ENCODE measurements at places on chromosomes 13 and 19. TPM values are rescaled to one million over a fixed set of nuclear protein-coding genes. Genes with fewer than 3 reads are reported as not detected.
A peak's percentile ranks its signal among the peaks of the same experiment; 100 is the strongest.

- no peaks in the 10 kb centered on the region for H3K4me1 ChIP-seq
- no peak overlapping the region for H3K27ac ChIP-seq
- no peak for DNase-seq
- H3K4me3 ChIP-seq = no peak overlapping the region
- H3K27me3 ChIP-seq = no peaks in the 10 kb centered on the region
These were observed 7.9 kb upstream of the ARHGAP33 start for GRCh38 chr19:35767288-35768081.

DNA sequence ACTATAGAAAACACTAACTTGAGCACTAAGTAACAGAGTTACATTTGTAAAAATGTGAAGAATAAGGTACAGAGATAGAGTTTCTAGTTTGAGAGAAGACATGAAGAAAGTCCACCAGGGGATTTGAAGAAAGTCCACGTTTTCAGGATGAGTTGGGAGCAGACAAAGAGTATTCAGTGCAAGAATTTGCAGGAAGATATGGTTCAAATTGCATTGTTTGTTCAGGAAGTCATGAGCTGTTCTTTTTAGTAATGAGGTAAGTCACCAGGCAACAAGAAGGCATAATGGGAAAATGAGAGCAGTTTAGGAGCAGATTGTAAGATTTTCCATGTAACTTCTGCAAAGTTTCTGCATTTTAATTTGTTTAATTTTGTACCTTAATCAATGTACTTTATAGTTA lies 618.0 kb downstream of the DACH1 start:
- H3K36me3 ChIP-seq = no peaks in the 10 kb centered on the region
- no peak overlapping the region for H3K27ac ChIP-seq
- no peaks in the 10 kb centered on the region for H3K4me1 ChIP-seq
- no peaks in the 10 kb centered on the region for H3K27me3 ChIP-seq
- no peak for DNase-seq

- DNase-seq = peak; percentile 75
- peaks cover 34% of the 10 kb centered on the region for H3K27me3 ChIP-seq
- no peak overlapping the region for H3K4me3 ChIP-seq
- no peaks in the 10 kb centered on the region for H3K36me3 ChIP-seq
- peaks cover 8% of the 10 kb centered on the region for H3K4me1 ChIP-seq
These were observed 567.7 kb downstream of the GPC6 start for GRCh38 chr13:93794197-93794885.

GRCh38 chr13:99686944-99687411 lies 185.7 kb downstream of the TM9SF2 start:
- no peak overlapping the region for H3K27ac ChIP-seq
- H3K27me3 ChIP-seq = no peaks in the 10 kb centered on the region
- H3K4me3 ChIP-seq = no peak overlapping the region
- no peaks in the 10 kb centered on the region for H3K4me1 ChIP-seq
- no peak for DNase-seq

DNA sequence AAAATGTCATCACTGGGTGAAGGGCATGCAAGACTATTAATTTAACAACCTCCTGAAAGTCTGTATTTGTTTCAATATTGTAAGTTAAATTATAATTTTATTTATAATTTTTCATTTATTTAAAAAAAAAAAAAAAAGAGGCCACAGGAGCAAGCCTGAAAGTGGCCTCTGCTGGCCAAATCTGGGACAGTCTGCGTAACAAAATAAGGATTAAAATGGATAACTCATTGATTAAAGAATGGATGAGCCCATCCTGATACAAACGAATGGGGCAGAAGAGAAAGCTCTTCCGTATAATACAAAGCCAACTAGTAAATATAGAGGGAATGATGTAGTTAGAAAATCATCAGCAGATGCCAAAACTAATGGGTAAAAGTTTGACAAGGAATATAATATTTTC lies 36.2 kb downstream of the SUCLA2 start:
- DNase-seq = no peak
- H3K36me3 ChIP-seq = peaks cover 51% of the 10 kb centered on the region
- no peaks in the 10 kb centered on the region for H3K4me1 ChIP-seq
- H3K27ac ChIP-seq = no peak overlapping the region

- H3K36me3 ChIP-seq = no peaks in the 10 kb centered on the region
- no peak for DNase-seq
- no peaks in the 10 kb centered on the region for H3K27me3 ChIP-seq
- H3K27ac ChIP-seq = no peak overlapping the region
- H3K4me3 ChIP-seq = no peak overlapping the region
- H3K4me1 ChIP-seq = no peaks in the 10 kb centered on the region
These were observed 48.2 kb upstream of the KPNA3 start for GRCh38 chr13:49840675-49841074.

- H3K27me3 ChIP-seq = no peaks in the 10 kb centered on the region
- no peak overlapping the region for H3K4me3 ChIP-seq
- DNase-seq = no peak
These were observed 104.6 kb upstream of the RAP2A start for GRCh38 chr13:97329331-97329730.

- H3K27me3 ChIP-seq = peaks cover 20% of the 10 kb centered on the region
- no peak overlapping the region for H3K4me3 ChIP-seq
- H3K27ac ChIP-seq = no peak overlapping the region
- H3K36me3 ChIP-seq = no peaks in the 10 kb centered on the region
- H3K4me1 ChIP-seq = peaks cover 5% of the 10 kb centered on the region
- DNase-seq = no peak
These were observed 2.2 kb upstream of the FREM2 start for GRCh38 chr13:38684714-38685113.

- DNase-seq = no peak
- no peak overlapping the region for H3K4me3 ChIP-seq
- no peak overlapping the region for H3K27ac ChIP-seq
- no peaks in the 10 kb centered on the region for H3K27me3 ChIP-seq
These were observed 106.4 kb upstream of the EDNRB start for GRCh38 chr13:78024996-78025395.

- peaks cover 8% of the 10 kb centered on the region for H3K36me3 ChIP-seq
- DNase-seq = no peak
- H3K4me3 ChIP-seq = peak overlapping the region; percentile 38
- H3K4me1 ChIP-seq = peaks cover 45% of the 10 kb centered on the region
These were observed 4.1 kb upstream of the CIRBP start for GRCh38 chr19:1264801-1265614.

GRCh38 chr19:40525234-40526051 lies 51.2 kb upstream of the SHKBP1 start:
- peaks cover 6% of the 10 kb centered on the region for H3K4me1 ChIP-seq
- no peak for DNase-seq
- H3K36me3 ChIP-seq = no peaks in the 10 kb centered on the region
- H3K27me3 ChIP-seq = peaks cover 9% of the 10 kb centered on the region

GRCh38 chr19:2867025-2867991 lies at the start of gene ZNF556:
Gene ZNF556 (plus strand): TSS chr19:2867335. CDS start chr19:2867422, 87 bp downstream.
- no peak within 1 kb of the TSS for H3K4me3 ChIP-seq
- no peaks in the 10 kb centered on the region for H3K36me3 ChIP-seq
- H3K4me1 ChIP-seq = no peaks in the 10 kb centered on the region
- no peaks in the 10 kb centered on the region for H3K27me3 ChIP-seq
- no peak within 1 kb of the TSS for H3K27ac ChIP-seq
- no peak for DNase-seq

- H3K36me3 ChIP-seq = no peaks in the 10 kb centered on the region
- no peaks in the 10 kb centered on the region for H3K4me1 ChIP-seq
- no peak for DNase-seq
- no peak overlapping the region for H3K4me3 ChIP-seq
- H3K27ac ChIP-seq = no peak overlapping the region
These were observed 120.8 kb downstream of the SOX1 start for GRCh38 chr13:112187527-112188297.

GRCh38 chr13:79870123-79870522 lies 389.2 kb downstream of the NDFIP2 start:
- H3K27me3 ChIP-seq = no peaks in the 10 kb centered on the region
- H3K4me1 ChIP-seq = no peaks in the 10 kb centered on the region
- no peak overlapping the region for H3K27ac ChIP-seq
- no peak for DNase-seq

GRCh38 chr13:78241278-78241919 lies 322.8 kb upstream of the EDNRB start:
- no peak overlapping the region for H3K4me3 ChIP-seq
- no peaks in the 10 kb centered on the region for H3K4me1 ChIP-seq
- no peak overlapping the region for H3K27ac ChIP-seq
- DNase-seq = peak; percentile 45
- H3K27me3 ChIP-seq = no peaks in the 10 kb centered on the region

GRCh38 chr19:48370955-48371354 lies 6.8 kb downstream of the SYNGR4 start:
- no peak overlapping the region for H3K4me3 ChIP-seq
- no peaks in the 10 kb centered on the region for H3K27me3 ChIP-seq
- no peaks in the 10 kb centered on the region for H3K4me1 ChIP-seq
- no peak for DNase-seq
- no peaks in the 10 kb centered on the region for H3K36me3 ChIP-seq

DNA sequence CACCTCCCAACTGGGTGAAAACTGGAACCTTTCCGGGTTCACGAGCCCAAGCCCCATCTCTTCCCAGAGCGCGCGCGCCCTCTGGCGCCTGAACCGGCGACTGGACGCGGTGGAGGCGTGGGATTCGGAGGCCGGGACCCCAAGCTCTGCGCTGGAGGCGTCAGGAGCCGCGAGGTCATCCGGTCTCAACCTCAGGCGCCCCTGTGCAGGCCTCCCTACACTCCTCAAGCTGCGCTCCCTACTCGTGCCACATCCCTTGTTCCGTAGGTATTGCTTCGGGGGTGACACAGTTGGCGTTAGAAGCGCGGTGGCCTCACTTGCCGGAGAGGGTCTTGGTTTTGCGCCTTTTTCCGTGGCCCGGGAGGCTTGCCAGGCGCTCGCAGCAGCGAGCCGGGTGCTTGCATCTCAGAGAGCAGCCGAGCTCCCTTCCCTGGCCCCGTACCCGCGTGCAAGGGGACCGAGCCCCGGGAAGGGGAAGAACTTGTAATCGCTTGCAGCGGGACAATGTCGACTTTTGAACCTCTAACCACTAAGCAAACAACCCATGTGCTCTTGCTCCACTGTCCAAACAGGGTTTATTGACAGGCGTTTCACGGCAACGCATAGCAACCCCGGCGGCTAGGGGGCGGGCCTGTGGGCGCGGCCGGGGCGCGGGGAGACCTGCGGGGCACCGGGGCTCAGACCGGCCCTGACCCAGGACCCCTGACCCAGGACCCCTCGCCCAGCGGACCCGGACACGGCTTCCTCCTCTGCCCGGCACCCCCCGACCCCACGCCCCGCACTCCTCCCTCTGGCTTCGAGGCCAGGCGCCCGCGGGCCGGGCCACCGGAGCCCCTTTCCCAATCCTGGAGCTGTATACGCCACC lies 8.5 kb downstream of the CDX2 start:
- no peak overlapping the region for H3K27ac ChIP-seq
- H3K27me3 ChIP-seq = peaks cover 73% of the 10 kb centered on the region
- H3K4me1 ChIP-seq = peaks cover 6% of the 10 kb centered on the region
- H3K4me3 ChIP-seq = peak overlapping the region; percentile 42

DNA sequence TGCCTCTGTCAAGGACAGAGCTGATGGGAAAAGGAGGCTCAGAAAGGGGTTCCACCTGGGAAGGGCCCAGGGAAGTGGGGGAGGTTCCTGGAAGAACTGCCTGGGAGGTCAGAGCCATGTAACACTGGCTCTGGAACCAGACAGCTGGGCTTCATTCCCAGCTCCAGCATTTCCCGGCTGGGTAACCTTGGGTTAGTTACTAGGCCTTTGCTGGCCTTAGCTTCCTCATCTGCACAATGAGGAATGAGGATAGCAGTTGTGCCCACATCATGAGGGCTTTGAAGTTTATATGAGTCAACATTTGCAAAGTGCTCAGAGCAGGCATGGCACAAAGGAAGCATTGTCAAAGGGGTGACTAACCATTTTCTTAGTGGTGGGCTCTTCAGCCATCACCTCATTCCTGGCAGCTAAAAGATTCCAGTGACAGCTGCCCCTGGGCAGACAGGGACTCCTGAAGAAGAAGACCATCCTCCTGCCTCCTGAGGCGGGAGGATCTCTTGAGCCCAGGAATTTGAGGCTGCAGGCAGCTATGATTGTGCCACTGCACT lies 1.7 kb upstream of the DNAJB1 start:
- no peaks in the 10 kb centered on the region for H3K27me3 ChIP-seq
- peaks cover 65% of the 10 kb centered on the region for H3K4me1 ChIP-seq
- peak overlapping the region; percentile 91 for H3K27ac ChIP-seq
- peak; percentile 55 for DNase-seq

DNA sequence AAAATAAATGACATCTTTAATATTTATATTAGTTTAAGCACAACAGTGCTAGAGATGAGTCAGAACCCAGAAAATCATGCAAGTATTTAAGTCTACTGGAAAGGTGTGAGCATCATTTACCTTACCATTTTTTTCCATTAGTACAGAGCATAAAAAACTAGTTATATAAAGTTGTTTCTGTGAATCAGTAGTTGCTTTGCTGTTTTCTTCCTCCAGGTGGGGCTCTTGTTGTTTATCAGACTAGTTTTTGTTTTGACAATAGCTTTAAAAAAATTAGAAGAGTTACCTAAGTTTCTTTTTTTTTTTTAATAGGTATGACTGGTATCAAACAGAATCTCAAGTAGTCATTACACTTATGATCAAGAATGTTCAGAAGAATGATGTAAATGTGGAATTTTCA lies 12.7 kb downstream of the SUGT1 start:
- H3K27ac ChIP-seq = no peak overlapping the region
- no peak for DNase-seq
- H3K4me1 ChIP-seq = peaks cover 10% of the 10 kb centered on the region
- H3K27me3 ChIP-seq = no peaks in the 10 kb centered on the region

DNA sequence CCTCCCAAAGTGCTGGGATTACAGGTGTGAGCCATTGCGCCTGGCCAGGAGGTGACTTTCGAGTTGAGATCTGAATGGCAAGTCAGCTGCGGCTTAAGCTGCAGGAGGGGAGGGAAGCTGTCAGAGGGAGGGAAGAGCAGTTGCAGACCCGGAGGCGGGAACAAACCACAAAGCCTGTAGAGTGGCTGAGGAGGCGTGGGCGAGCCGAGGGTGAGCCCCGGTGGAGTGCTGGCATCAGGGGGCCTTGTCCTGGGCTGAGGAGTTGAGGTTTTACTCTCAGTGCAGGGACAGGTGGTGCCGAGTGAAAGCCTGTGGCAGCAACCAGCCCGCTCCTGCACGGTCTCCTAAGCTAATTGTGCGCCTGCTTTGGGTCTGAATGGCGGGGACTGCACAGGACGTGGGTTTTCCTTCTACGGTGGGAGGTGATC lies 24.2 kb downstream of the PPP1R37 start:
- peak; percentile 81 for DNase-seq
- H3K27ac ChIP-seq = no peak overlapping the region
- H3K36me3 ChIP-seq = no peaks in the 10 kb centered on the region

DNA sequence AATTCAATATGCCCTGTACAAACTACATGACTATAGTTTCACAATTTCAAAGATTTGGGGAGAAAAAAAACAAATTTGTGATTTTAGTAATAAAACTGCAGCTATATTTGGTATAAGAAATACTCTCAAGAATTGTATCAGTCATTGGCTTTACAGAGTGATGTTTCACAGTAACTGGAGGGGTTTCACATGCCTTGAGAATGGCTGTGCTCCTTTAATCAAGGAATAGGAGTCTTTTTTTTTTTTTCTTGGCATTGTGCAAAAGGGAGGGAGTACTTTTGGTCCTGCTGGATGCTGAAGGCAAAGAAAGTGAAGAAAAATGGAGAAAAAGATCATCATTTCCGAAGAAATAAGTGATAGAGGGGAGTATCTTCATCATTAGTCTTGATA lies 6.8 kb downstream of the ZNF507 start:
- no peak overlapping the region for H3K4me3 ChIP-seq
- DNase-seq = no peak
- peaks cover 77% of the 10 kb centered on the region for H3K4me1 ChIP-seq
- H3K36me3 ChIP-seq = peaks cover 64% of the 10 kb centered on the region
- H3K27ac ChIP-seq = peak overlapping the region; percentile 12

The CGB1 gene
- total RNA-seq = not detected

The OXGR1 gene
- total RNA-seq = not detected

The ZNF14 gene
- total RNA-seq = 8.4 TPM

The BIVM gene
- total RNA-seq = 11.1 TPM

The CYP4F22 gene
- 0.17 TPM for total RNA-seq

The VSTM1 gene
- total RNA-seq = not detected

The KCTD4 gene
- not detected for total RNA-seq

The EVI5L gene
- total RNA-seq = 5.2 TPM

The ARGLU1 gene
- 82.3 TPM for total RNA-seq

All from activated naive CD4-positive, alpha-beta T cell treated with anti-CD3 and anti-CD28 coated beads for 36 hours (primary cell).